ENCODE measurements at places on chromosomes 2 and 18.
A peak's percentile ranks its signal among the peaks of the same experiment; 100 is the strongest.

DNA sequence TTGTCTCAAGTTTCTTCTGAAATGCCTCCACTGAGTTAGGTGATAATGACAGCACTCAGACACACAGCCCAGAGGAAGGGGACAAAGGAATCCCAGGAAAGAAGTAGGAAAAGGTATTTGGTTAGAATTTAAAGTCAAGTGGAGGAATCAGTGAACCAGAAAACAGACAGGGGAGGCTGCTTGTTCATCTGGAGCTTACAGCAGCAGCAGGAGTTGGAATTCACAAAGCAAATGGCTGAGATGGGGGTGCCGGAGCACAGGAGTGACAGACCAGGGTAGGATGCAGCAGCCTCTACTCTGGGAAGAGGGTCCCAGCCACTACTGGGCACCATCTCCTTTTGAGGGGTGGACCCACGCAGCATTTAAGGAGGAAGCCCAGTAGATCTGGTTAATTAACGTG, 104.8 kb downstream of the ST6GAL2 start:
- no peak for DNase-seq

DNA sequence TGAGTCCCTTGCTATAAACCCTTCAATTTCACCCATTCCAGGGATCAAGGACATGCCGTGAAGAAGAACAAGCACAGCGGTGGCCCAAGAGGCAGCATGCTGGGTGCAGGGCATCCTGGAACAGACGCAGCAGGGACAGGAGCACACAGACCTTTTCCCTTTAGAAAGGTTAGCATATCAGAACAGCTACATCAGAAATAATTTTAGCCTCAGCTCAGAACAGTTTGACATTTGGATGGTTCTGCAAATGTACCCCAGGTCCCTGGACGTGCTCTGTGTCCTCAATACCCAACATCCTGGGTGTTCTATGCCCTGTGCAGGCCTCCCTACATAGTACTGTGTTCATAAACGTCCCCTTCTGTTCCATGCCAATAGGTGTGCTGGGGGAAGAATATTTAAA, 80.4 kb downstream of the MYOM1 start:
- no peak for DNase-seq

GRCh38 chr2:233179848-233180366, 71.6 kb upstream of the ATG16L1 start:
- DNase-seq = no peak

GRCh38 chr18:59910967-59911366, 11.2 kb downstream of the PMAIP1 start:
- peak; percentile 57 for DNase-seq

GRCh38 chr2:164794432-164795231, 47.0 kb downstream of the COBLL1 start:
- DNase-seq = peak; percentile 20

- no peak for DNase-seq
These were observed 419.4 kb downstream of the DCDC2C start for GRCh38 chr2:4122726-4123125.

- no peak for DNase-seq
These were observed 100.9 kb upstream of the SERTAD2 start for GRCh38 chr2:64754570-64754969.
